Stimulated activated CD4-positive, alpha-beta T cell treated with anti-CD3 and anti-CD28 coated beads, Interleukin-4, amount 100 ng/mL, for 4 hours (primary cell): ENCODE measurements at places on chromosomes 5 and 9.

GRCh38 chr5:149614034-149614907, 33.0 kb downstream of the ARHGEF37 start:
- DNase-seq = no peak

DNA sequence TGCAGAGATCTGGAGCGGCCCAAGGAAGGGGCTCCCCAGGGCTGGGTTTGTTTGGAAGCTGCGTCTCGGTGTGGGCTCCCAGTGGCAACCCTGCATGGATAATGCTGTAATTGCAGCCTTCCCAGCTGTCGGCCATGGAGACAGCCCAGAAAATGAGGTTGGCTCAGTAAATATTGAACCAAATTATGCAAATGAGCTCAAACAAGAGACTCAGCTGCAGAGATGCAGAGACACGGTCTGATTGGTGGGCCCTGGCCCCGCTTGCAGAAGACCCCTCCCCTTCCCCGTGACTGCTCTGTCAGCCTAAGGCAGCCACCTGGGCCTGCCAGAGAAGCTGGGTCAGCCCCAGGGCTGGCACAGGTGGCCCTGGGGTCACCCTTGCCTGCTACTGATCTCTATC, 75.9 kb downstream of the RAD23B start:
- no peak for DNase-seq

GRCh38 chr9:76456202-76456926, 2.6 kb upstream of the GCNT1 start:
- no peak for DNase-seq

DNA sequence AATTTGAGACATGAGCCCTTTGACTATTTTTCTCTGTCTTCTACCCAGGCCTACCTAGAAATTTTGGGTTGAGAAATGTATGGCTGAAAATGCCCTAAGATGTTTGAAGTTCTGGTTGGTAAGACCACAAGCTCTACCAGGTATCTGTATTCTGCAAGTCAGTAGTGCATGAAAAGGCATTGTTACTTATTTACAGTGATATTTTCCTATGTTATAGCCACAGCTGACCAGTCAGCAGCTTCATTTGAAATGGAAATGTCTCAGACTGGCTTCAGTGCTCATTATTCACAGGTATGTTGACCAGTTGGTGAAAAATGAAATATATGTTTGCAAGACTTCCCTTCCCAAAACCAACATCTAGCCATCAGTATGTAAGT, 91.9 kb upstream of the ITGA2 start:
- no peak for DNase-seq

- DNase-seq = no peak
These were observed 177.8 kb downstream of the NIPBL start for GRCh38 chr5:37054391-37054790.

- DNase-seq = no peak
These were observed 18.8 kb upstream of the FCN1 start for GRCh38 chr9:134936346-134937163.

DNA sequence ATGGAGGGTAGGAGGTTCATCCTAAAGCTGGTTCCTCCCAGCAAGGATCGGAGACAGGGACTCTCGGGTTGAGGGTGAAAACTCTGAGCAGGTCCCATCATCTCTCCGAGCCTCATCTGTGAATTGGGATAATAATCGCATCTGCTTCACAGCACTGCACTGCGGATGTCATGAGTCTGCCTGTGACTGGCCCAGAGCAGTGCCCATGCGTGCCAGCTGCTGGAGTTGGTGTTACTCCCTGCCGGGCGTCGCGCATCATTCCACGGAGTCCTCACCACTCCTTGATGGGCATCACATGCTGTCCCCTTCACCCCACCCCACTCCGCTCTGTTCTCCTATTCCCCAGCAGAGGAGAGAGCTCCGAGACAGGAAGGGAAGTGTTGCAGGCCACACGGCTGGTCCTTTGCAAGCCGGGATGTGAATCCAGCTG, 35.1 kb upstream of the ORM1 start:
- DNase-seq = no peak

GRCh38 chr9:136352682-136353081, 10.9 kb downstream of the DNLZ start:
- peak; percentile 36 for DNase-seq
